CD4-positive, alpha-beta memory T cell (primary cell): ENCODE measurements at places on chromosomes 11 and 22. TPM values are rescaled to one million over a fixed set of nuclear protein-coding genes. Genes with fewer than 3 reads are reported as not detected.
A peak's percentile ranks its signal among the peaks of the same experiment; 100 is the strongest.

GRCh38 chr11:57761301-57762234 lies at the start of gene CTNND1:
CTNND1 (plus strand) TSS chr11:57761802; CDS start chr11:57791479, 29,677 bp downstream.
- no peaks in the 10 kb centered on the region for H3K36me3 ChIP-seq
- no peak within 1 kb of the TSS for H3K27ac ChIP-seq
- H3K4me3 ChIP-seq = no peak within 1 kb of the TSS
- H3K27me3 ChIP-seq = no peaks in the 10 kb centered on the region
- DNase-seq = no peak

DNA sequence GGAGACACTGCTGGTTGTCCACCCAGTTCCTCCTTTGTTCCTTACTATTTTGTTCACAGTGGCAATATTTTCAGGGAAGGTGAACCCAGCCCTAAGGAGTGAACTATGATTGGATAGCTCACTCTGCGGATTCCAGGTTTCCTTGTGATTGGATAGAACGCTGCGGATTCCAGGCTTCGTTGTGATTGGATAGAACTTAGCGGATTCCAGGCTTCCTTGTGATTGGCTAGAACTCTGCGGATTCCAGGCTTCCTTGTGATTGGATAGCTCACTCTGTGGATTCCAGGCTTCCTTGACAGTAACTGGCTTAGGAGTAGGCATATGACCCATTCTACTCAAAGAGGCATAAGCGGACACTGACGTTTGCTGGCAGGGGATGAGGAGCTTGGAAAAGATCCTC lies 28.6 kb upstream of the ADA2 start:
- H3K27ac ChIP-seq = no peak overlapping the region
- no peaks in the 10 kb centered on the region for H3K4me1 ChIP-seq
- H3K27me3 ChIP-seq = no peaks in the 10 kb centered on the region
- no peak for DNase-seq
- H3K4me3 ChIP-seq = no peak overlapping the region

- no peak overlapping the region for H3K4me3 ChIP-seq
- no peaks in the 10 kb centered on the region for H3K4me1 ChIP-seq
- no peaks in the 10 kb centered on the region for H3K27me3 ChIP-seq
Observed at GRCh38 chr11:32448232-32448631, 12.9 kb upstream of the WT1 start.

DNA sequence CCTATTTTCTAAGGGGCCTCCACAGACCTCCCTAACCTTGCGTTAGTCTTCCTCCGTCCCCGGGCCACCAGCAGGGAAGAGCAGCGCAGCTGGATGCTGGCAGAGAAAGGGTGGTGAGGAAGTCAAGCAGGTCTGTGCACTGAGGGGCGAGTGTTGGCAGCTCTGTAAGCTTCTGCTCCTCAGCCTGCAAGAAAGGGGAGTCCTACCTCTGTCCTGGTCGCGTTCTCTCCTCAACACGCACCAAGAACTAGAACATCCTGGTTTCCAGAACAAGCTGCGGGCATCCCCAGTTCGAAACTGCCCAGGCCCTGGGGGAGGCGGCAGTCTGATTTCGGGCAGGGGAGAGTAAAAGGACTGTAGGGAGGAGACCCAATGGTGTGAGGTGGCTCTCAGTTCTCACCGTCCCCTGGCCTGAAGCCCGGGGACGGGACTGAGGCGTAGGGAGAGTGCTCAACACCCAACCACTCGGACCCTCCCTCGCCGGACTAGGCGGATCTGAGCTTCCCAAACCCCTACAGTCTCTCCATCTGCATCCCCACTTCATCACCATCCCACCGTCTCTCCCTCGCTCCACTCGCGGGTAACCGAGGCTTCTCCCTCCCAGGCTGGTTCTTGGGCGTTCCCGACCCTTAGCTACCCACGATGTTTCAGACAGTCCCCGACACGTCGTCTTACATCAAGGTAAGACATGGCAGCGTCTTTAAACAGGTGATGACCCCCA lies 7.7 kb upstream of the FLI1 start:
- H3K27ac ChIP-seq = no peak overlapping the region
- no peaks in the 10 kb centered on the region for H3K36me3 ChIP-seq
- H3K27me3 ChIP-seq = peaks cover 16% of the 10 kb centered on the region
- H3K4me3 ChIP-seq = peak overlapping the region; percentile 59

Gene TMEM41B
- total RNA-seq = 54.7 TPM

Gene SCO2
- total RNA-seq = not detected
